ENCODE measurements at places on chromosomes 12 and 14.
A peak's percentile ranks its signal among the peaks of the same experiment; 100 is the strongest.

DNA sequence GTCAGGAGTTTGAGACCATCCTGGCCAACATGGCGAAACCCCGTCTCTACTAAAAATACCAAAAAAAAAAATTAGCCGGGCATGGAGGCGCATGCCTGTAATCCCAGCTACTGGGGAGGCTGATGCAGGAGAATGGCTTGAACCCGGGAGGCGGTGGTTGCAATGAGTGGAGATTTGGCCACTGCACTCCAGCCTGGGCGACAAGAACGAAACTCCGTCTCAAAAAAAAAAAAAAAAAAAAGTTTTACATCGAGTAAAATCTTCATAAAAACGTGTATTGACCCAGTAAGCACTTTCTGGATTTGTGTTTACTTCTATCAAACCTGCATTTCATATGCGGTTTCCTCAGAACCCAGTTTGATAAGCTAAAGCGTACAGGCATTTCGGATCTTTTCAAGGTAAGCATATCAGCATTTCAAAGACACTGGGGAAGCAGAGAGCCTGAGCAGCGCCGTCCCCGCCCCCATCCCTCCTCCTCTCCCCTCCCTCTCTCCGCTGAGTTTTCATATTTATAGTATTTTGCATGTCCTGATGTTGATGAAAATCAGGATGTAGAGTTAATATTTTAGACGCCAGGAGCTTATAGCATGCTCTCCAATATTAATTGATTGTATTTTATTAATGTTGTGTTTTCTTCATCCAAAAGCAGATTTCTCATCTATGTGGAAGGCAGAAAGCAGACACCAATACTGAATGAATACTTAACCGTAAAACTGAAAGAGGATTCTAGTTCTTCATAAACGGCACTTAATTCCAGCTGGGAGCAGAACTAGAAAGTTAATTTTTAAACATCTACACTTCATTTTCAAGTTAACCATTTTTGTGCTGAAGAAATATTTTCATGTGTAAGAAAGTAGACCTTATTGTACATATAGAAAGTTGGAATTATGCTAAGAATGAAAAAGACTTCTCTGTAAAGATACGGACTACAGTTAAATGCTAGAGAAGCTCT, 9.2 kb upstream of the HIP1R start:
- DNase-seq: no peak

DNA sequence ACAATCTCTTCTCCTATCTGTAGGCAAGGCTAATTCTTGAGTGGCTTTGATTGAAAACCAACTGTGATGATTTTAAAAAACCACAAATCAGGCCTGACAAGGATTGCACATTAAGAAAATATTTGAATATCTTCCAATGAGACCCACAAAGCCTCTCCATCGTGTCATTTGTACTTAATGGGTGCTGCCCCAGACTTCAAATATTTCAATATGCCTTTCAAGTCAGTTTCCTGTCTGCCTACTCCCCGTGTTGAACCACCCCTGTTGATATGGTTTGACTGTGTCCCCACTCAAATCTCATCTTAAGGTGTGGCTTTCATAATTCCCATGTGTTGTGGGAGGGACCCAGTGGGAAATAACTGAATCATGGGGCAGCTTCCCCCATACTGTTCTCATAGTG, 159.7 kb upstream of the EGLN3 start:
- DNase-seq: no peak

GRCh38 chr14:92414690-92415445, 91.9 kb downstream of the SLC24A4 start:
- no peak for DNase-seq

GRCh38 chr14:24274101-24274543, 2.7 kb upstream of the RABGGTA start:
- DNase-seq: peak; percentile 66

- DNase-seq: no peak
Observed at GRCh38 chr12:38053655-38054464, 262.7 kb upstream of the ALG10B start.

DNA sequence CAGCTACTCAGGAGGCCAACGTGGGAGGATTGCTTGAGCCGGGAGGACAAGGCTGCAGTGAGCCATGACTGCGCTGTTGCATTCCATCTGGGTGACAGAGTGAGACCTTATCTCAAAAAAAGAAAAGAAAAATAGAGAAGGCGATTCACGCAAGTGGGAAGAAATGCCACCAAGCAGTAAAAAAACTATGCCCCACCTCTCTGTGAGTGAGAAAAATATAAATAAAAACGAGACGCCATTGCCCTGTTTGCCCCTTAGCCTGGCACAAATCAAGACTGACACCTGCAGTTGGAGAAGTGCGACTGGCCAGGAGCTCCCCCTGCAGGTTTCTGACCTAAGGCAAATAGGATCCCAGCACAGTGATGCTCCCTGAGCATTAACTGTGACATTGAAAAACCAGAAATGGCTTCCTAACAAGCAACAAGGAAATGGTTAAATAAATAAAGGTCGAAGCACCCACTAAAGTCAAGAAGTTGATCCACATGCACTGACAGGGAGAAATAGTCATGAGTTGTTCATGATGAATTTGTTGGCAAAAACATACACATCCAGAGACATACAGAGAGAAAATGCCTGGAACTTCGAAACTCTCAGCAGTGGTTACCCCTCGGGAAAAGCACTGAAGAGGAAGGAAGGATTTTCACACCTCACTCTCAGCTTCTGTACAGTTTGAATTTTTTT, 21.1 kb downstream of the GSC start:
- DNase-seq: peak; percentile 13

GRCh38 chr12:108596854-108597558, 878 bp downstream of the TMEM119 start:
- DNase-seq: no peak

DNA sequence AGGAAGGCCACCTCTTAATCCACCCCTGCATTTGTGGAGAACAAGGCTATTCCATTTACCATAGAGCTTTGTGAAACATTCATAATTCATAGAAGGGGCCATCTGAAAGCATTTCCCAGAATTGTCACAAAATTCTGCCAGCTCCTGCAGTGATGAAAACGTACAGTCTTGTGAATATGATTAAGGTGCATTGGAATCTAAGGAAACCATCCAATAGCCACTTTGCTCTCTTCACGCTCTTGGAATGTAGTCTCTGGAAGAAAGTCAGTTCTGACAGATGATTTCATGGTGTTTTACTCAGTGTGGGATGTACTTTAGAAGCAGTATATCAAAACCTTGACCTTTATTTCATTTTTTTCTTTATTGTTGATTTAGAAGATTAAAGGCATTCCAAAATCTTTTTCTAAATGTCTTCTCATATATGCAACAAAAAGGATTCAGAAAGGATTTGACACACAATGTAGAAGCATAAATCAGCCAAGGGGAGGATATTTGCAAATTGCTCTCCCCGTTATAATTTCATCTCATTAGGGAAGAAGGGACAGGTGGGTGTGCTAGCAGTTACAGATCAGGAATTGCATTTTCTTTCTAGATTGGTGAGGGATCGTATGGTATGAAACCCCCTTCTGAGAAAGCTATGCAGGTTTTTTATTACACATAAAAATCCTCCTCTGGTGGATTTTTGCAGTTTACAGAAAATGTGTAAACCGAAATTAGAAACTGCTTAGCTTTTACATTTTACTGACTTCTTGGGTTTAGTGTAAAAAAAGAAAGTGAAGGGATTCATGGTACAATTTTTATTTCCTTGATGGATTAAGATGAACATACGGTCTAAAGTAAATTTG, 390.2 kb downstream of the LRIG3 start:
- no peak for DNase-seq

- no peak for DNase-seq
Observed at GRCh38 chr12:97567619-97568110, 105.1 kb downstream of the RMST start.

DNA sequence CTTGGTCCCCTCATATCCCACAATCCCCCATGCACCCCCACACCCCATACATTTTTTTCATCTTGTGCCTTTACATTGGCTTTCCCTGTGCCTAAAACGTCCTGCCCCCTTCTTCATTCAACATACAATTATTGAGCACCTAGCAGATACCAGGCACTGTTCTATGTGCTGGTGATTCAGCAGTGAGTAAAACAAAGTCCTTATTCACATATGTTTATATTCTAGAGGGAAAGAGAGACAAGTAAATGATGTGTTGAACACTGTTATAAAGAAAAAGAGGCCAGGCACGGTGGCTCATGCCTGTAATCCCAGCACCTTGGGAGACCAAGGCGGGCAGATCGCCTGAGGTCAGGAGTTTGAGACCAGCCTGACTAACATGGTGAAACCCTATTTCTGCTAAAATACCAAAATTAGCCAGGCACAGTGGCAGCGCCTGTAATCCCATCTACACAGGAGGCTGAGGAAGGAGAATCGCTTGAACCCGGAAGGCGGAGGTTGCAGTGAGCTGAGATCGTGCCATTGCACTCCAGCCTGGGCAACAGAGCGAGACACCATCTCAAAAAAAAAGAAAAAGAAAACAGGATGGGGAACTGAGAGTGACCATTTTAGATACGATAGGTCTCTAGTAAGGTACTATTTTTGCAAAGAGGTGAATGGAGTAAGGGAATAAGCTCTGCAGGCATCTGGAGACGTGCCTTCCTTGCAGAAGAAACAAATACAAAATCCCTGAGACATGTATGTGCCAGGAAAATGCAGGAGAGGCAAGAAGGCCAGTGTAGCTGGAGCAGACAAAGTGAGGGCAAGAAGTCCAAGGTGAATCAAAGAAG, 12.2 kb downstream of the SLC7A7 start:
- DNase-seq: no peak

DNA sequence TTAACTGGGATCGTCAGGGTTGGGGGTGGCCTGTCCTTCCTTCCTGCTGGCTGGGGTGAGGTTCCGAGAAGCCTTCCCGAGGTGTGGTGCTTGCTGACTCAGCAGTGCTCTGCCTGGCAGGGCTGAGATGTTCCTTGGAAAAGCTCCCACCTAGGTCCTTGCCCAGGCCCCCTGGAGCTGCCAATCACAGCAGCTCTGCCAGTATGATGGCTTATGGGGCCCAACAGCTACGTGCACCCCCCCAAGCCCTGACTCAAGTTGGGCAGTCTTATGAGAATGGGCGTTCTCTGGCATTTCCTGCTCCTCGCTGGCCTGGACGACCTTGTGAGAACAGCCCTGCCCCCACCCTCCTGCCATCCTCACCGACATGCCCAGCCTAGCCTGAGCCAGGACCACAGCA, 292.2 kb upstream of the CRY1 start:
- DNase-seq: no peak

- DNase-seq: no peak
Observed at GRCh38 chr14:77299771-77300170, 20.9 kb downstream of the POMT2 start.

GRCh38 chr14:72880820-72881219, 13.1 kb downstream of the DPF3 start:
- DNase-seq: no peak

DNA sequence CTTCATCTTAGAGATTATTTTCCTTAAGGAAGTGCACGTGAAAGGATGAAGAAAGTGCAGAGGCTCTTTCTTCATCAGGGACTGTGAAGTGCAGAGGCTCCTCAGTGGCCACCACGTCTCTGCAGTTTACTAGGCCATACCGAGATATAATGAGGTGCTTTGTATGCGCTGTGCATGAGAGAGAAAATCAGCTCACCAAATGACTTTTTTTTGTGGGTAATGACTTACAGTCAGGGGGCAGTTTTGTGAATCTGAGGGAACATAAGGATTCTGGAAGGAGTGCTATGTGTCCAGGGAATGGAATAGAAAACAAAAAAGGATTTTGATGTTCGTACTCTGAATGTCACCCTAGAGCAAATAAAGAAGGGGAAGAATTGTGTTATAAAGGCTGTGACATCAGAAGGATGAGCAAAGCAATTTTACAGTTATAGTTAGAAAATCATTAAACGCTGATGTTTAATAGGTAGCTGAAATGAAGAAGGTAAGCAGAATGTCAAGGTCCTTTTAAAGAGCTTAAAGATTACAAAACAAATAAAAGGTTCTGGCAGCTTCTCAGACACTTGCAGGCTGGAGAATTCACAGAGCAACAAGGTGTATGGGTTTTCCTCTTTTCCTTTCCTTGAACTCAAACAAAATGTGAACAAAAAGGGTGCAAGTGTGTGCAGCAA, 247.5 kb upstream of the NOVA1 start:
- DNase-seq: no peak

- DNase-seq: peak; percentile 87
Observed at GRCh38 chr14:61525293-61526011, 169.9 kb upstream of the HIF1A start.

GRCh38 chr14:36826614-36827013, 165.0 kb downstream of the PAX9 start:
- DNase-seq: no peak

DNA sequence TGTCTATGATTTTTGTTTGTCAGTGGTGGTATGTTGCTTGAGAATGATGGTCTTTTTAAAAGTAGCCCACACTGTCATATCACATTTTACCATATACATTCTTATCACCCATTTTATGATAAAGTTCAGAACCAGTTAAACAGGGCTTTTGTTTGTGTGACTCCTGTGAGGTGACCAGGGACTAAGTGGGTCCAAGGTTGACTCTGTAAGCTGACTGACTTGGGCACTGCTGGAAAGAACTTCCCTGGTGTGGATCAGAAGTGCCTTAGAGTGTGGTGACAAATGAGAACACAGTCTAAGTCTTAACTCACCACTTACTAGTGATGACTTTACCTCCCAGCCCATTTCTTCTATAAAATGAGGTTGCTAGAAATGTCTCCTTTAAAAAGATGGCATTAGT, 52.6 kb downstream of the VRK1 start:
- no peak for DNase-seq

DNA sequence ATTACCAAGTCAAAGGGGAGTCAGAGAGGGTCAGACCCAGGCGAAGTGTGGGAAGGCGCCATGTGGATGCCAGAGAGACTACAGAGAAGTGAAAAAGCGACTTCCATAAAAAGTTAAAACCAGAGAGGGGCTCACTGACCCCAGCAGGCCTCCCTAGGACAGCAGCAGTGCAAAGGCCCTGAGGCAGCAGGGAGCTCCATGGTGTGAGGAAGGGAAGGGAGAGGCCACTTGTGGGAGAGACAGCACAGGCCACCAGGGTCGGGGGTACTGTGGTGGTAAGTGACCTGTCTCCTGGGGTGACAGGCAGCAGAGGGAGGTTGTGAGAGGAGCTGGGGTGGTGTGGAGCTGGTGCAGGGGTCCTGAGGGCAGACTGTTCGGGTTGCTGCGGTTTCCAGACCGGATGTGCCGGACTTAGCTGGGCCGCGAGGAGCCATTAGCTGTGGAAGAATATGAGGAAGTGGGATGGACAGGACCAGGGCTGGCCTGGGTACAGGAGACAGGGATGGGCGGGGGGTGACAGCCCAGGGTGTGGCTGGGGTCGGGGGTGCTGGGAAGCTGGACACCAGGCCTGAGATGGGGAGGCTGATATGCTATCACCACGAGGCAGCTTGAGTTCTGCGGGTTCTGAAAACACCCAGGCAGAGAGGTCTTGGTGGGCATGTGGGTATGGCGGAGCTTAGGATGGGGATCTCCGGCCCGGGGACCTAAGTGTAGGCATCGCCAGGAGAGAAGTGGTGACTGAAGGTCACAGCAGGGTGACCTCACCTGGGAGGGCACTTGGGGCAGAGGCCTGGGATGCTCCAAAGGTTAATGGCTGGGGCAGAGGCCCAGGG, 22.7 kb downstream of the SETD1B start:
- DNase-seq: no peak

- no peak for DNase-seq
Observed at GRCh38 chr14:76883447-76883846, 57.2 kb downstream of the LRRC74A start.

- peak; percentile 59 for DNase-seq
Observed at GRCh38 chr12:4148418-4149056, 125.0 kb upstream of the CCND2 start.

Data from stimulated activated CD4-positive, alpha-beta T cell treated with anti-CD3 and anti-CD28 coated beads, Interleukin-1b, Interleukin-23, amount 100 ng/mL, for 48 hours (primary cell).